ENCODE measurements at places on chromosomes 7 and 10.

GRCh38 chr7:108618056-108618455 lies 48.4 kb downstream of the DNAJB9 start:
- no peak for DNase-seq

DNA sequence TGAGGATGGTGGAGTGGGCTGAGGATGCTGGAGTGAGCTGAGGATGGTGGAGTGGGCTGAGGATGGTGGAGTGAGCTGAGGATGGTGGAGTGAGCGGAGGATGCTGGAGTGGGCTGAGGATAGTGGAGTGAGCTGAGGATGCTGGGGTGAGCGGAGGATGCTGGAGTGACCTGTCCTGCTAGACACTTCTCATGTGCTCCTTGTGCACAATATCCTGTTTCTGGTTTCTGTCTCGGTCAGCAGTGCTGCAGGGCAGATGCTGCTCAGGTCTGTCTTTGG lies 29.2 kb downstream of the ANXA8 start:
- no peak for DNase-seq

DNA sequence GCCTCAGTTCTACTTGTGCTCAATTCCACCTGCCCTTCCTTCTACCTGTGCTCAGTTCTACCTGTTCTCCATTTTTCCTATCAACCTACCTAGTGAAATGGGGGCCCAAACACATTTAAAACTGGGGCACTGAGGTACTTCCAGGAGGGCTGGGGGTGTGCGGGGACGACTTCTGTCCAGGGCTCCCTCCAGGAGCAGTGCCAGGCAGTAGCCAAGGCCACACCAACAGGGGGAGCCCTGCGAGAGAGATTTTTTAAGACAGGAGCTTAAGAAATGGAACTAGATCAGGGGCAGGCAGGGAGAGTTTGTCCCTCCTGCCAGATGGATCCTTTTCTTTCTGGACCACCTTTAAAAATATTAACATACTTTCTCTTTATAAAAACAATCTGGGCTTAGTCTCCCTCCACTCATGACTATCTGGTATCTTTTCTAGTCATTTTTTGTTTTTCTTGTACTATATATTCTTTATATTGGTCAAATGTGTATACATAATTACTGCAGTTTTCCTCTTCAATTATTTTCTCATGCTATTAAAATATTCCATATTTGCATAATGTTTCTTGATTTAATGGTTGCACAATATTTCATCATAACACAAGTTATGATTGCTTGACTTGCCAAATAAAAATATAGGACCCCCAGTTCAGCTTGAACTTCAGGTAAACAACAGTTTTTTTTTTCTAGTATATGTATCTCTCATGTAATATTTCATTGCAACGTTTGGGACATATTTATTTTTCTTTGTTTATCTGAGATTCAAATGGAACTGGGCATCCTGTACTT lies 47.3 kb upstream of the INSYN2A start:
- DNase-seq, result peak; percentile 22

DNA sequence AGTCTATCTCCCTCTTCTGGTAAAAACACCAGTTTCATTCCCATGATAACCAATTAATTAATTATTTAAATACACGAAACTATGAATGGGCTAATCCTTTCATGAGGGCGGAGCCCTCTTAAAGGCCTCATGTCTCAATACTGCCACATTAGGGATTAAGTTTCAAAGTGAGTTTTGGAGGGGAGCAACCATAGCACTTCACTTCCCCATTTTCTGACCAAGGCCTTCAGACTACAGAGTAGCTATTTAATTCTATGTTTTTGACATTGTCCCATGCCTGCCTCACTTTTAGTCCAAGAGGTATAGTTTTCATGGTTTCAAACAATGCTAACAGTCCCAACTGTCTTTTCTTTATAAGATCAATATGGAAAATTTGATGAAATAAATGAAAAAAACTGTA lies 618.6 kb downstream of the ZWINT start:
- no peak for DNase-seq

DNA sequence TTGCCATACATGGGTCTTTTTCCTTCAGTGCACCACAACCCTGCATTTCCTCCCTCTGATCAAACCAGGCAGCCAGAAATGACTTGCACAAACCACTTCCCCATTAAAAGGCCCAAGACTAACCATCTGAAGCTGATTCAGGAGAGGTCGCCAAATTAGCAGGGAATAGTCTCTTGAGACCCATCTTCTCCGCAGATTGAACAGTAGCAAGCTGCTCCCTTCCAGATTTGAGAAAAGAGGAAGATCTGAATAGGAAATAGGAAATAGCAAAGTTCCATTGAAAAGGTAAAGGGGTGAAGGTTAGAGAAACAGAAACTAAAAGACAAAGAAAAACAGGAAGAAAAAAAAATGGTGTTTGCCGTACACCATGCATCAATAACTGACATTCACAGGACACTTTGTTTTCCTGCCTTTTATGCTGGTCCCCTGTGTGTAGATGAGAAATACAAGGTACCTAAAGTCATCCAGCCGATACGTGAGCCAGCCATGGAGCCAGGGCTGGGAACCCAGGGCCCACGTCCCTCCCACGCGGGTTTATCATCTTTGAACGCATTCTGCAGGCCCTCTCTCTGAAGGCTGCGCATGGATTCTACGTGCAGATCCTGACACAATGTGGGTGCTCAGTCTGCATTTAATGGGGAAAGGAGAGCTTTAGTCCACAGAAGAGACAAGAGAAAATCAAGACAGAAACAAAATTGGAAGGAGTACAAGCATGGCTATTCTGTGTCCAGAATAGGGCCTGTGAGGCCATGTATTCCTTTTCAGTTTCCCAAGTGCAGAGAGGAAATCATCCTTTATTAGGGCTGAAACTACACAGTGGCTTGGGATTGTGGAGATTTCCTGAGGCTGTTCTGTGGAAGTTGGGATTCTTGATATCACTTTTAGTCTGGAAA lies 268.4 kb upstream of the NPVF start:
- no peak for DNase-seq
